ENCODE measurements at places on chromosomes 2 and 18.

GRCh38 chr18:48391868-48392267 lies 17.3 kb downstream of the ZBTB7C start:
- no peak for DNase-seq

- DNase-seq = no peak
These were observed 134.7 kb downstream of the TMEM163 start for GRCh38 chr2:134583997-134584520.

GRCh38 chr2:46708492-46708891 lies 207.1 kb downstream of the MCFD2 start:
- no peak for DNase-seq

DNA sequence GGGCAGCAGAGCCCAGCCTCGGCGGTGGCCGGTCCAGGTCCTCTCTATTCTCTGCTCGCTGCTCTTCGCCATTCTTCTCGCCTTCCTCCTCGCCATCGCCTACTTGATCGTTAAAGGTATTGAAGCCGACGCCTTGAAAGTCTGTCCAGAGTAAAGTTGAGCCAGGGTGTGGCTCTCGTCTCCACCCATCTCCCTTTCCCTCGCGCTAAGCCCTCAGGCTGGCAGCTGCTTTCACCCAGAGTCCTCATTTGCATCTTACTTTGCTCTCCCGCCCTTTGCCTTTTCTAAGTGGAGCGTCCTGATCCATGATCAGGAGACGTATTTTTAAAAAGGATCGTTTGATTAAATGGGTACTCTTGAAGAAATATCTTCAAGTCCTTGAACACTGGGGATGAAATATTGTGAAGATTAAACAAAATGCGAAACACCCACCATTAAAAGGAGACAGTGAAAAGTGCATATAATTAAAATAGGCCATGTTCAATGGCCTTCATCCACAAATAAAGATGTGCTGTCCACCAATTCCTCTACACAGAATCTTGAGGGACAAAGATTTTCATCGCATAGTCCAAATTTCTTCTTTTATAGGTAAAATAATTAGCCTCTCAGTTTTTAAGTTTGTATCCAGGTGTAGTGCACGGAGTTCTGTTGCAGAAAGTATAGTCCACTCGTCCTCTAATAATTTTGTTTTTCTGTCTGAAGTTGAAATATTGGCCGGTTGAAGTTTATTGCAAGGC lies 657 bp downstream of the ARL6IP6 start:
- DNase-seq = no peak

GRCh38 chr2:38465789-38466127 lies 88.7 kb upstream of the ATL2 start:
- no peak for DNase-seq

GRCh38 chr18:79006106-79006795 lies 26.6 kb downstream of the SALL3 start:
- DNase-seq = no peak

GRCh38 chr18:44698518-44698917 lies 17.8 kb downstream of the SETBP1 start:
- DNase-seq = no peak

DNA sequence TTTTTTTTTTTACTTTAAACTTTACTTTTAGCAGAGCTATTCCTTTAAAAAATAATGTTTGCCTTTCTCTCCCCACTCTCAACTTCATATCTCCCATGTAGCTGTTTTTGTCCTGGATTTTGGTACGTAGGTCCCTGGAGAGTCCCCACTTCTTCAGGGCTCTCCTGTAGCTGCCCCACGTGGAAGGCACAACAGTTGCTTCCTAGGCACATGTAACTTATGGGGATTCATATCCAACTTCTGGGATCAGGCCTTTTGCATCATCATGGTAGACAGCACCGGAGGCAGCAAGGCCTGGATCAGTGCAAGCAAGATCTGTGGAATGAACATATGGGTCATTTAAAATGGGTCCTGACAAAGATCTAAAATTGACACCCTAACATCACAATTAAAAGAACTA lies 95.7 kb downstream of the ACAA2 start:
- no peak for DNase-seq

DNA sequence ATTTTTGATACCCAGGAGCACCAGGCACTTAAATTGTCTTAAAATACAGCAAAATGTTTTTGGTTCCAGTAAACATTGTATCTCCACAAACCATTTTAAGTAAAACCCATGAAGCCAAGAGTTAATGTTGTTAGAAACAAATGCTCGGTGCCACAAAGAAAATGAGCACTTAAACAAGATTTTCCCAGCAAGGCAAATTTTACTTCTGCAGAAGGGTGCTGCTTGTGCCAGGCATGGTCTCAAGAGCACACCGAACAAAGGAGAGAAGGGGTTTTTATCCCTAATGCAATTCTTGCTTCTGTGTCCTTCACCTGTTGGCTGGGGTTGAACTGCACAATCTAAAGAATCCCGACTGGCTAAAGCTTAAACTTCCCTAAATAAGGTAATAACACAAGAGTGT lies 286.7 kb downstream of the ADCYAP1 start:
- DNase-seq = no peak

DNA sequence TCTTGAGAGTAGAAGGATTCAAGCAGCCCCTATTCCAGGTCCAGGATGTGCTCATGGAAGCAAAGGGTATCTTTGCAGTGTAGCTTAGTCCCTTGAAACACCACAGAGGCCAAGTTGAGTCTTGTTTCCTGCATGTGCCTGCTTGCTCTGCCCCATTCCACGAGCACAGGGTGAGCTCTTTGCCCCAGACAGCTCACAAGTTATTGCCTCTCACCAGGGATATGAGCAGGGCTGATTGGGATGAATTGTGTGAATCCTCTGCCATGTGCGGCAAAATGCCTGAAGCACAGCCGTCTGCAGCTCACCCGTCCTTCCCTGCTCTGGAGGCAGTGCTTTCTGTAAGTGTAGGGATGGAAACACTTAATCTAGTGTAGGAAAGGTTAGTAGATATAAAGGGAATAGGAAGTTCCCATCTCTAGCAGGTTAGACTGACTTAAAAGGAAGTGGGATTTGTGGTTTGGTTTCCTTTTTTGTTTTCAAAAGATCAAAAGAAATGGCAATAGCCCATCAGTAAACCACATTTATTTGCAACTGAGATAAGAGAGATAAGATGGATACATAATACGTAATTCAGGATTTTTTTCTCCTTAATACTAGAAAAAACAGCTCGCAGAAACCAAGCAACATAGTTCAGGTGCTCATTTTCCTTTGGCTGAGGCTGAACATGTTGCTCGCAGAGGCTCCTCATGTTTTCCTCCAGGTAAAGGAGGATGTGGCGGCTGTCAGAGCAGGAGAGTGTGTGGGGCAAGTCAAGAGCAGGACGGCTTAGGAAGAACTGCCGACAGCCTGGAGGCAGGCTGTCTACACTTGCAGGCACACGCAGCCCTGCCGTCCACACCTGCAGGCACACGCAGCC lies 41.4 kb downstream of the TMEM182 start:
- DNase-seq = no peak

DNA sequence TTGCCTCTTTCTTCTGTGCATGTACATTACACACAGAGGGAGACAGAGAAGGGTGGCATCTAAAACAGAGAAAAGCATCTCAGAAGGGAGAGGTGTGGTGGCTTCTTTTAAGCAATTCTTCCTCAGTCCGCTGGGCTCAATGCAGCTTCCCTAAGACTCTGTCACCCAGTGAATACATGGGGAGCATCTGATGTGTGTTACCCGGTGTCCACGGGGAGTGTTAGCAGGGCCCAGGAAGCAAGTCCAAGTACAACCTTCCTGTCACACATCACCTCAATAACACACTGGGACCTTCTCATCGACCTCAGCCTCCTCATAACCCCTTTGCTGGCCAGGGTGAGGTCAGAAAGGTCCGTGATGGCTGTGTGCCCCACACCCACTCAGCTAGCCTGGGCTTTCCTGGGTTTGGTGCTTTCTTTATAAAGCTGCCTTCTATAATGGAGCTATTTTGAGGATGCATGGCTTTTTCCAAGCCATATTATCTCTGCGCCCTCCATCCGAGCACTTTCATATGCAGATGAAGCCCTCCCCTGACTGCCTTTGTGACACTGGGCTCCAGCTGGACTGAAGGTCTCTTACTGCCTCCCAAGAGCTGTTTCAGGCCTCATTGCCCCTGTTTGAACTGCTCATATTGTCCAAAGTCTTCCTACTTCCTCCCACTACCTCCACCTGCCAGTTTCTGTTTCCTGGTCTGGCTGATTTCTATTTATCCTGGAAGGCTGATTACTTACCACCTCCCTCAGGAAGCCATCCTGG lies 21.4 kb downstream of the TNFRSF11A start:
- DNase-seq = no peak

DNA sequence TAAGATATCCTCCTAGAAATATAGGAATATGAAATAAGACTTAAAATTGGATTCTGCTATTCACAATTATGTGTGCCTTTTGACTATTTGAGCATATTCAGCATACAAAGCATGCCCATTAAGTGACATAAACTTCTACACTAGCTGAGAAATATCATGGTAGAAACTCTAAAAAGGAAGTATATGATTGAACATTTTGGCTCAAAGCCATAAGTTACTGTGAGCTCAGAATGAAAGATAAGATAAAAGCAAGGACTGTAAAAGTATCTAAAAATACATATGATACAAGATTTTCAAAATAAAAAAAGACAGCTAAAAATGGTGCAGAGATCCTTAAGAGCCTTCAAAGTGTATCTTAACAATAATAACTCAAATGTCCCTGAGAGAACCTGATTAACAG lies 340.5 kb upstream of the SLC39A10 start:
- DNase-seq = no peak

DNA sequence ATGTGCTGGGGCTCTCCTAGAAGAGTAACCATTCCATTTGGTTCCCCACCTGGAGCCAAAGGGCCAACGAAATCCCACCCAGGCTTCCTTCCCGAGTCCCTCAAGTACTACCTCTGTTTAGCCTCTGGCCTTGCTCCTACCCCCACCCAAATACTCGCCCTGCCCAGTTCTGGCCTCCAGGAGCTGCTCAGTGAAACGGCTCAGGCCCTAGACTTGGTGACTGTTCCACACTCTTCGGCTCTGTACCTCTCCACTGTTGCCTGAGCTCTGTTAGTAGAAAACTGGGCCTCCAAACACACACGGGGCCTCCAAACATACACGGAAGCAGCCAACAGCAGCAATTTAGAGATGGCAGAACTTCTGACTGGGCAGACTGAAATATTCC lies 4.2 kb downstream of the OTX1 start:
- DNase-seq = no peak

GRCh38 chr2:43576981-43577892 lies 18.6 kb downstream of the THADA start:
- DNase-seq = no peak

DNA sequence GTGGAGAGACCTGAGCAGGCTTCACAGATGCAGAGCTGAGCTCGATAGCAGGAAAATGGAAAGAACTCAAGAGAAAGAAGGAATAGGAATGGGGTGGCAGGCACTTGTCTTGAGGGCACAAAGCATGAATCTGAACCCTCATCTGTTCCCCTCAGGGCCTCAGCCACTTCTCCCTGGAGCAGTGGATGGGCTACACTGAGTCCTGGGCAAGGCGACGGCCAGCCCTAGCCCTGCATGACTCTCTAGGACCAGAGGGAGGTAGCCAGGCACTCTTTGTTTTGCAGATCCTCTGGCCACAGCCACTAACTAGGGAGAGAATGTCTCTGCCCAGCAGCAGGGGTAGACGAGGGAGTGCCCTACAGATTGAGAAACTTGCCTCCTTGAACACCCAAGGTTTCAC lies 3.4 kb upstream of the TEX51 start:
- DNase-seq = no peak

GRCh38 chr2:225076125-225076524 lies 33.9 kb upstream of the DOCK10 start:
- no peak for DNase-seq

- DNase-seq = no peak
These were observed 663.3 kb upstream of the HS6ST1 start for GRCh38 chr2:128982001-128982400.

Data from activated CD8-positive, alpha-beta memory T cell treated with anti-CD3 and anti-CD28 coated beads for 1 hour (primary cell).